ENCODE measurements at places on chromosomes 12 and 14. TPM values are rescaled to one million over a fixed set of nuclear protein-coding genes. Genes with fewer than 3 reads are reported as not detected.

Gene OR8S1
- total RNA-seq = not detected

Gene ESPL1
- total RNA-seq = not detected

Gene IL31
- not detected for total RNA-seq

Gene BHLHE41
- total RNA-seq = 36.1 TPM

Gene TMEM119
- total RNA-seq = 0.25 TPM

Gene BDKRB2
- 0.49 TPM for total RNA-seq

Gene ACTN1
- 10.9 TPM for total RNA-seq

Gene TMEM121
- total RNA-seq = 0.23 TPM

Gene ZDHHC22
- not detected for total RNA-seq

Gene DERA
- 18.6 TPM for total RNA-seq
